ENCODE measurements at places on chromosomes 1 and 21.

- no peak for DNase-seq
Observed at GRCh38 chr21:39364949-39365348, 16.1 kb upstream of the HMGN1 start.

DNA sequence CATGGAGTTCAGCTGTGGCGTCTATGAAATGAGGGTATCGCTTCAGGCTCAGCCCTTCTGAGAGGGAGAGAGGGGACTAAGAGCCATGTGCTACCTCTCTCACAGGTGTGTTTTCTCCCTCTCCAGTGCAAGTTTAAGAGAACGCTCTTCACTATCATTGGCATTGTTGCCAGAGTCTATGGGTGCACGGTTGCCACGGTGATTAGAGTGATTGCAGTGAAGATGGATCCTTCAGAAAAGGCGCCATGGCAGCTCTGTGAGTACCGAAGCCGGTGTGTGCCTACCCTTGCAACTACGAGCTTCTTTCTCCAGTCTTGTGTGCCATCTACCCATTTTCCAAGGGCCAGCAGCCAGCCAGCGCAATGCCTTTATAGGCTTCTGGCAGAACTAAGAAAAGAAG lies 290.5 kb downstream of the OMA1 start:
- DNase-seq = no peak

DNA sequence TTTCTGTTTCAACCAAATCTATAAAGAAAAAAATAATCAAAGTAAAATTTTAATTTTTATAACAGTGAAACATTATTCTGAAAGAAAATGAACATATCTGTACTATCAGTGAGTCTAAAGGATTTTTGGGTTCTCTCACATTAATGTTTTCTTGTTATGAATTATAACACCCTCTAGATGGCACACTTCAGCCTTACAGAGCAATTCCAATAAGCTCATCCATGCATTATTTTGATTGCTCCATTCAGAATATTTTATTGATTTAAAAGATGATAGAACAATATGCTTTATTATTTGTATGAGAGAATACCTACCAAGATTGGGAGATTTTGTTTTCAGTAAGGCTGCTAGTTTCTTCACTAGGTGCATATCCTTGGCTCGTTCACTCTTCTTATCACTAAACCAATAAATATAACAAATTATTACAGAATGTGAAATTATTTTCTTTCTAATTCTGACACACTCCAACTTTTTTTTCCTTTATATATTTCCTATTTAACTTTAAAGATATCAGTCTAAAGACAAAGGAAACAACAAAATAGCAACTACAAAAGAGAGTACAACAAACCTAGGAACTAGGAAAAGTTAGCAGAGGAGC lies 82.4 kb downstream of the RAB3GAP2 start:
- no peak for DNase-seq

DNA sequence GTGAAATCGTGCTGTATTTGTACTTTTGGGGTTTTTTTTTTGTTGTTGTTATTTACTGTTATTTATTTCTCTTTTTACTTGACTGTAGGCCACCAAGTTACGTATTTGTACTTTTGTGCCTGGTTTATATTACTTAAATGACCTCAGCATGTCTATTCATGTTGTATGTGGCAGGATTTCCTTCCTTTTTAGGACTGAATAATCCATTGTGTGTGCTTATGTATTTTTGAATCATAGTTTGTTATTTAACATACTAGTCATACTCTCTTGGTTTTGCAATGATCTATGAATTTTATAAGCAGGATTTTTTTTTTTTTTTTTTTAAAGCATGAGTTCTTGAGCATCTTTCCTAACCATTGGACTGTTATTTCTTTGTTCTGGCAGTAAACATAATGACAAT lies 51.2 kb downstream of the RNF2 start:
- no peak for DNase-seq

DNA sequence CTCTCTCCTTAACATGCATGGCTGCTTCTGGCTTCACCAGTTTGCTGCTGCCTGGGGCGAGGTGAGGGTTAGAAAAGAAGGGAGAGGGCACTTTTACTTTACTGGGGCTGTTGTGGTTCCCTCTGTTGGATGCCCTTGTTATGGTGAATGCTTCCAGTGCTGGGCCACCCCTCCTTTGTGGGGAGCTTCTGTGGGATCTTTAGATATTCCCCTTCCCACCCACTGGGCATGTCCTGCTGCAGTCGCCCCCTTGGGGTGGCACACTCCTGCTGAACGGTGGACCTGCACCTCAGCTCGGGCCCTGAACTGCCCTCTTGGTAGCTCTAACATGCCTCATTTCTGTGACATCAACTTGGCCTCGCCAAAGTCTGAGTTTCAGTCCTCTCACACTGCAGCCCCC lies 6.0 kb downstream of the TNN start:
- peak; percentile 50 for DNase-seq

GRCh38 chr1:185297982-185298381 lies 19.1 kb downstream of the IVNS1ABP start:
- no peak for DNase-seq

GRCh38 chr1:160550572-160551034 lies 27.5 kb upstream of the SLAMF6 start:
- DNase-seq = no peak

DNA sequence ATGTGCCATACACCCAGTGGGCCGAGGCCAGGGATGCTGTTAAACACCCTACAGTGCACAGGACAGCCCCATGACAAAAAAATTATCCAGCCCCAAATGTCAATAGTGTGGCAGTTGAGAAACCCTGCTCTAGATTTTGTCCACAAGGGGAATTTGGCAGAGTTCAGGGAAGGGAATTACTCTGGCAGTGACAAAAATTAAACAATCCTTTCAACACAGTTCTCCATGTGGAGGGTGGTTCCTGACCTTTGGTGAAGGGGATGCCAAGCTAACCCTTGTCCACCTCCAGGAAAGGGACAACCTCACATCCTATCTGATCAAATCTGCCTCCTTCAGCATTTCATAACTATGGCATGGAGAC lies 28.4 kb upstream of the CD84 start:
- no peak for DNase-seq

DNA sequence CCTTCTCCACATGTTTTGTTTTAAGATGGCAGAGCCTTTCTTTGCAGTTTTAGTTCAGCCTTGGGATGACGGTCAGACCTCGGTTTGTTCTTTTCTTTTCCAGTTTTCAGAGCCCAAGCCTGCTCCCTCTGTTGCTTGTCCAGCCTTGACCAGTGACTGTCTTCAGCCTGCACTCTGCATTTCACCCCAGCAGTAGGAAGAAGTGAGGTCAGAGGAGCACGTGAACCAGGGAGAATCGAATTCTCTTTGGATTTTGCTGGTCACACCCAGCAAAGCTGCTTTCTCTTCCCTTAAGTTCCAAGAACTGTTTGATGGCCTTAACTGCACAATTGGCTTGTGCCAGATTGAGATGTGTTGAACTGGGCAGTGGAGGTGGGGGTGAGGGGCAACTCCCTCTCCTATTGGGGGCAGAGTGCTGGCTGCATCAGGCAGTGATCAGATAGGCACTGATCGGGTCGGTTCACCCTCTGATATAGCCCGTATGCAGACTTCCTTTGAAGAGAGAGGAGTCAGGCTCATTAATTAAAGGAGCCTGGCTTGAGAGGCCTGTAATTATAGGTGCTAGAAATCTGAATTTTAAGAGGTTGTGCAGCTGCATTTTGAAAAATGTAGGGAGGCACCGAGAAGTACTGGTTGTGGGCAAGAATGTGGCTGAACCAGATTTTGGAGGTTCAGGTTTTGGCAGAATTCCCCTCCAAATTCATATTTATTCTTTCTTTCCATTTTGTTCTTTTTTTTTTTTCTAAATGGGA lies 42.4 kb downstream of the PEX14 start:
- DNase-seq = no peak

GRCh38 chr1:62068416-62068843 lies 126.2 kb upstream of the L1TD1 start:
- DNase-seq = no peak

DNA sequence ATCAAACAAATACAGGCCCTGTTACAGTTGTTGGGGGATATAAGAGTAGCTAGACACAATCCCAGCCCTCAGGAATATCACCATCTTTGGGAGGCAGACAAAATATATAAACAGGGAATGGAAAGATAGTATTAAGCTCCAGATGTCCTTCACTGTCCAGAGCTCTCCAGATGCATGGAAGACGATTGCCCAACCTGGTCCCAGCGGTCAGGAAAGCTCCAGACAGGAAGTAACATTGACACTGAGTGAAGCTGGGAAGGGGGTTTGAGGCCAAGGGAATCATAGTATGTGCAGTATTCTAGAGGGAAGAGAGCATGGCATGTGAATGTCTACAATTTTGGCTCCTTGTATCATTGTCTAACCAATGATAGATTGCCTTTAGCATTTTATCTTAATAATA lies 173.9 kb upstream of the HOOK1 start:
- no peak for DNase-seq

GRCh38 chr1:160578525-160579191 lies 638 bp downstream of the CD84 start:
- DNase-seq = no peak

DNA sequence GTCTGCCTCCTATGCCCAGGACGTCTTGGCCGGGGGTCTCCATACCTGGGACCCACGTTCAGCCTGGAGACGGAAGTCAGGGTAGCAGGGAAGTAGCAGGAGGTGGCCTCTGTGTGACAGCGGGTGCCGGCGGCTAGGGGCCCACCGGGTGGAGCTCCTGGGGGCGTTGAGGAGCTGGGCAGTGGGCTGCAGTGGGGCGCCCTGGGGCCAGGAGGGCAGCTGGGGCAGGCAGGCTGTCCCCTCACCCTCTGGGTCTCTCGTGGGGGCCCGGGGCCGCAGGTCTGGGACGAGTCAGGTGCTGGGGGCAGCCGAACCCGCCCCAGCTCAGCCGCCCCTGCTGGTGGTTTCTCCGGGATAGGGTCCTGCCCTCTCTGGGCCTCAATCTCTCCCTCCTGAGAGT lies 14.7 kb upstream of the PEX10 start:
- no peak for DNase-seq

DNA sequence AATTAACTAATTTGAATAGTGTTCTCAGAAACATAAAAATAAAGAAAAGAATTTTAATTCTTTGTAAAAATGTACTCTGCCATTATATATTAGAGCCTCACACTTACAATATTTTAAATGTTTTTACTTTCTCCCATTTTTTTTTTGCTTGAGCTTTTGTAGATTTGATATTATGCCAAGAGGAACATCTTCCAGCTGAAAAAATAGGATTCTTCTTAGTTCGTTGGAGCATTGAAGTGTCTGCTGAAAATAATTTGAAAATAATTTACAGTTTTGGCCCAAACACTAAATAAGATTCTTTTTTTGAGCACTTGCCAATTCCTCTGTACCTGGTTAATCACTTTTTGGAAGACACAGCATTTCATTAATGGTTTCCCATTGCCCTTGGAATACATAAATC lies 175.0 kb upstream of the COL11A1 start:
- DNase-seq = no peak

- DNase-seq = no peak
Observed at GRCh38 chr1:230079199-230080024, 12.4 kb downstream of the GALNT2 start.

DNA sequence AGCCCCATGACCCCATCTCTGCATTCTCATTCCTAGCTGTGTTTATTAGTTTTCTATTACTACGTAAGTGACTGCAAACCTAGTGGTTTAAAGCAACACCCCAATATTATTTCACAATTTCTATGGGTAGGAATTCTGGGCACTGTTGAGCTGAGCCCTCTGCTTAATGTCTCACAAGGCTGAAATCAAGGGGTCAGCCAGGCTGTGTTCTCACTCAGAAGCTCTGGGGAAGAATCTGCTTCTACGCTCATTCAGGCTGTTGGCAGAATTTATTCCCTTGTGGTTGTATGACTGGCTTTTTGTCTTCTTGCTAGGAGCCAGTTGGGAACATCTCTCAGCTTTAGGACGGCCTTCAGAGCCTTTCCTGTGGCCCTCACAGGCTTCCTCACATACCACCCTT lies 181.0 kb downstream of the GIPC2 start:
- no peak for DNase-seq

DNA sequence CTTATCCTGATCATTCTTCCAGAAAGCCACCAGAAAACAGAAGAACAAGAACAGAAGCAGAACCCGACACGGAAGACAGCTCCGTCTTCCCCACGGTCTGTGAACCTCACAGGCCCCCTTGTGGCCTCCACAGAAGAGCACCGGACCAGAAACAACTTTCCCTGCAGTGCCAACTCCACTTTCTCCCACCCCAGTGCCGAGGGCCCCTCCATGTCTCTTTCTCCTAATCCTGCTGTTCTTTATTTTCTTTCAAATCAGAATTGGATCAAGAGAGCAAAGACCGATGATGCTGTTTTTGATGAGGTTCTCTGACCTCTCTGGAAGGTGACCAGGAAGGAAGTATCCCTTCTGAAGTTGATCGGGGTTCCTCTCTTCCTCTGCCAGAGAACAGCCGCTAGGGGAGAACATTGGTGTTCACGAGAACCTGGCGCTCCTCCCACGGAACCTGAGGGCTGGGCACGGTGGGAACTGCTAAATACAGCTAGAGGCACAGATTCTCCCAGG lies 58.9 kb upstream of the CTTNBP2NL start:
- DNase-seq = no peak

DNA sequence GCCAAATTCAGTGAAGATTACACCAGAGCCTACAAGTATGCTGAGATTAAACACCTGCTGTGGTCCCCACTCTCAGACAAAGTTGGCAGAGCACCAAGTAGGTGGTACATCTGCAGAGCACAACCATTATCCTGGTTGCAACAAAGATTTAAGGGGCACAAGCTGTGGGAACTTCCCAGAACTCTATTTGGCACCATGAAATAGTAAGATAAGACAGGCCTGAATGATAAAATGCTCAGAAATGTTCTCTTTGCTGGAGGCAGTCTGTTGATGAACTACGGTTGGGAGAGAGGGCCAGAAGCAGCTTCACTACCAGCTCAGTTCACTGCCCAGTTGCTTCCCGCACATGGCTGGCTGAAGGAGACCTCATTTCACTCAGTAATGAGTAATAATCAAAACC lies 19.9 kb downstream of the RPL5 start:
- DNase-seq = no peak

GRCh38 chr1:121483961-121484424 lies 299.2 kb downstream of the SRGAP2C start:
- DNase-seq = no peak

Data from NT2/D1 (cell line).